ENCODE measurements at places on chromosomes 3 and 15. TPM values are rescaled to one million over a fixed set of nuclear protein-coding genes. Genes with fewer than 3 reads are reported as not detected.

GRCh38 chr3:8625991-8626390 is 18.6 kb downstream of the SSUH2 start:
- DNase-seq: peak; percentile 41

- no peak for DNase-seq
These were observed 48.8 kb downstream of the BLM start for GRCh38 chr15:90765966-90766365.

DNA sequence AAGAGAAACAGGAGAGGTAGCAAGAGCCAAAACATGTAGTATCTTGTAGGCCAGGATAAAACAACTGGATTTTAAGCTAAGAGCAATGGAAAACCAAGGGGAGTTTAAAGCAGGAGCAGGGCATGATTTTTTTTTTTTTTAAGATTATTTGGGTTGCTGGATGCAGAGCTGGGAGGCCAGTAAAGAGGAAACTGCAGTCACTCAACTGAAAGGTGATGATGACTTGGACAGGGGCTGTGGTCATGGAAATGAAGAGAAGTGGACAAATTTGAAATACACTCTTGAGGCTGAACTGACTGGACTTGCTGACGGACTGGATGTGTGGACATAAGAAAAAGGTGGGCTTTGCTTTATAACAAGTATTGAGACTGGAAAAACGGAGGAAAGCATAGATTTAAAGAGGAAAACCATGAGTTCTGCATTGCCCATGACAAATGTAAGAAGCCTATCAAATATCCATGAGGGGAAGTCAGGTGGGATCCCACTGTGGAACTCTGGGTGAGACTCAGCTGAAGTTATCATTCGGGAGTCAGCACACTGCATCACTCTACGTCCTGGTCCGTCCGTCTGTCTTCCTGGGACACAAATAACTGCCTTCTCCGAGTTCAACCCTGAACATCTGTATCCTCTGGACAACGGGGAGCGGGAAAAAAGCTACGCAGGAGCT is 688 bp downstream of the XPC start:
- no peak for DNase-seq

- peak; percentile 1 for DNase-seq
These were observed 45.4 kb upstream of the RAD18 start for GRCh38 chr3:9008550-9009255.

DNA sequence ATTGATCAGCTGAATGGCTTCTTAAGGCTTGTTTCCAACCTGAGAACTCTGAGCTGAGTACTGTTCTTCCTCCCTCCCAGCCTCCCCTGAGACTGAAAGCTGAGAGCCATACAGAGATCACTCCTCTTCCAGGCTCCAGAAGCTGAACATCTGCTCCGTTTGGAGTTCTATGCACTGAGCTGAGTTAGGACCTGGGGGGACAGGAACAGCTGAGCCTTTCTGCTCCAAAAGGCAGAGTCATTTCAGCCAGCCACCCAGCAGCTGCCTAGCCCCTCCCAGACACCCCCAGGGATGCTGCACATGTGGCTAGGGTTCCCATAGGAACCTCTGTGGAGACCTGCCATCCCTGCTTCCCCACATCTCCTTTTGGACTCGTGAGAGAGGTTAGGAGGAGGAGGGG is 64.2 kb upstream of the GLCE start:
- no peak for DNase-seq

DNA sequence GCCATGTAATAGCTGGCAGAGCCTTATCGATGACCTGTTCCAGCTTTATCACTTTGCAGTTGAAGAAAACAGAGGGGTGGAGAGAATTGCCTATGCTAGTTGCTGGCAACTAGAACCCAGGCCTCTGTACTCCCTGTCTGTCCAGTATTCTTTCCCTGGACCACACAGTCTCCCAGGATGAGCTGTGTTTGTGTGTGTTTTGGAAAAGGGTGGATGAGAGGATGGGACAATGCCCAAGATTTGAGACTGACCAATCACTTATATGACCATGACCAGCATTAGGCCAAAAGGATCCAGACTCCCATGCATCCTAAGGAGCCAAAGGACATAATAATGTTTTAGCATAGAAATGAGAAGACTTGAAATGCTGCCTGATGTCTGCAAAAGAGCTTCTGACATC is 102.6 kb downstream of the CD200R1L start:
- DNase-seq: no peak

GRCh38 chr15:88491158-88491557 is 23.6 kb downstream of the MRPS11 start:
- DNase-seq: peak; percentile 29

- DNase-seq: no peak
These were observed 172.5 kb downstream of the RAP2B start for GRCh38 chr3:153334558-153334957.

The LYZL4 gene
- not detected for polyA plus RNA-seq

The PPP1R14D gene
- not detected for polyA plus RNA-seq

The CRYGS gene
- 1.1 TPM for polyA plus RNA-seq

The DUOX2 gene
- 0.06 TPM for polyA plus RNA-seq

The IL17RD gene
- polyA plus RNA-seq: 5.4 TPM

Measured in mammary epithelial cell (primary cell).